C1 segment of cervical spinal cord (tissue), 14 donors: ENCODE measurements at places on chromosomes 11 and 22.
A peak's percentile ranks its signal among the peaks of the same experiment; 100 is the strongest.

GRCh38 chr11:120335556-120335907 lies 681 bp upstream of the ARHGEF12 start:
- no peak for DNase-seq

DNA sequence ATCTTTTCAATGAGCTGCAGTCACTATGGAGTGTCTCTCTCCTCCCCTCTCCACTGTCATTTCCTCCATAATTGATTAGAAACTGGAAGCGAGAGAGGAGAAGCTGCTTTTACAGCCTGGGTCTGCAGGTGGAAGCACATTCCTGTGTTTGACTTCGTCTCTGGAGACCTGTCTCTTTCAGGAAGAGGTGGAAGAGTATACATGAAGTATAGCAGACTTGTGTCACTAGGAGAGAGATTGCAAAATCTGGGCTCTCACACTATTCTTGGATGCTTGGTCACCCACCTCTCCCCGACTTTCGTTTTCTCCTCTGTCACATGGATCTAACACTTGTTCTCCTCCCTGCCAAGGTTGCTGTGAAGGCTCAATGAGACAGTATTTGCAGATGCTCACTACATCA lies 323.3 kb downstream of the NTM start:
- DNase-seq: no peak

GRCh38 chr11:93166194-93166593 lies 31.6 kb downstream of the SLC36A4 start:
- no peak for DNase-seq

GRCh38 chr22:36160499-36160942 lies at the start of gene APOL3:
Gene APOL3, minus strand, starts transcription at chr22:36160755. Its CDS starts 11,700 bp downstream, at chr22:36149055.
- DNase-seq: no peak

DNA sequence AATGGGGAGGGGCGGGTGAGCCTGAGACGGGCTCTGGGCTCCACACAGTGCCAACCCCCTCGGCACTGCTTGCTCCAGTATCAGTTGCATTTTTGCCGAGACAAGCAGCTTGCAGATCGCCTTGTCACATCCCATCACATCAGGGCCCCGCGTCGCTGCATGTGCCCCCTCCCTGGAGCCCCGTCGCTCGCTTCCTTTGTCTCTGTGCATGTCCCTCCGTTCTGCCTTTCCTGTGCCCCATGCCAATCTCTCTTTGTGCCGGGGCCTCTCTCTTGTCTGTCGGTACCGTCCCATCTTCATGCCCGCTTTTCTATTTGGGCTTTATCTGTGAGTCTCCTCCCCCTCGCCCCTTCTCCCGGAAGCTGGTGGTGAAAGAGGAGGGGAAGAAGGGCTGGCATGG lies 202.2 kb downstream of the CEP164 start:
- no peak for DNase-seq

DNA sequence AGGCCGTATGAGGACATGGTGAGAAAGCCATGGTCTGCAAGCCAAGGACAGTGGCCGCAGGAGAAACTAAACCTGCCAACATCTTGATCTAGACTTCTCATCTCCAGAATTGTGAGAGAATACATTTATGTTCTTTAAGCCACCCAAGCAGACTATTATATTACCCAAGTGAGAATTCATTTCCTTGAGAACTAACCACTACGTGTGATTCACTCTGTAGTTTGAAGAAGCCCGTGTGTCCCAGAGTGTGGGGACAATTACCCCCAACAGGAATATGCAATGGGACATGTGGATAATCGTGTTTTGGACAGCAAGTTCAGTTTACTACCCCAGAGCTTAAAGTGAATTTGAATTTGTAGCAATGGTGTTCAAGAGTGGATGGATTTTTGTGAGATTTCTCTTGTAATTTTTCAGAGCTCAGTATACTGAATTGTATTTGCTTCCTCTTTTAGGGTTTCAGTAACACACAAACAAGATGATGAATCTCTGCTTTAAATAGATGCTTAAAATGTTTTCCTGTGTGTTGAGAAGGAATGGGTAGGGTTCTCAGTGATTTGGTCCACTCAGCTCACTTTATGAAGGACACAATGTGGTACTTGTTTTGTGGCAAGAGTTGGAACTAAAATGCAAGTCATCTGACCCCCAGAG lies 100.0 kb upstream of the ARHGAP20 start:
- no peak for DNase-seq

GRCh38 chr11:14455648-14456430 lies 43.8 kb downstream of the COPB1 start:
- no peak for DNase-seq

DNA sequence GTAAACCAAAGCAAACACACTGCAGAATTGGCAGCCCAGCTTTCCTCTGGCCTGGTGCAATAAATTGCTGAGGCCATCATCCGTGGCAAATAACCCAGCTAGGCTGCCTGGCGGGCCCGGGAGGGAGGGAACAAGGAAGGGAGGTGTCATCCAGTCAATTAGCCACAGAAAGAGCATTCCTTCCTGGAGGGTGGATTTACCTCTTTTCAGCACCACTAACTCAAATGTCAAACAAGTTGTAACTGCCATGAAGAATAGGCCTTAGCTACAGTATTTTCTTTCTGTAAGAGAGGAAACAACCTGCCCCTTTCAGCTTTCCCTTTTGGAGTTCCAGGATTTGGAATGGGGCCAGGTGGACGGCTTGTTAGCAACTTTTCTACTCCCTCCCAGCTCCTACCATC lies 163.8 kb upstream of the BDNF start:
- DNase-seq: peak; percentile 3

DNA sequence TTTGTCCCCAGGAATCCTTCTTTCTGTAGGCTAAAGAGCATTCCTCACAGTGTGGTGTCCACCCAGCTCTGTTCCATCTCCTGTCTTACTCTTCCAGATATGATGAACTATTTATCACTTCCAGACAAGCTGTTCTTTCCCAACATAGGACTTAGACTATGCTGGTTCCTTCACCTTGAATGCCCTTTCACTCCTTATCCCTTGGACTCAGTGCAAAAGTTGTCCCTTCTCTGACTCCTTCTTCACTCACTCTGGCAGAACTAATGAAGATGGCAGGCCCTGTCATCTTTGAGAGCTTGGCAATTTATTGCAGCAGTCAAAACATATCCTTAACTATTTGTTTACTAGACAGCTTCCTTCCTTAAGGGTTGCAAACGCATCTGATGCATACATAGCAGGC lies 3.5 kb upstream of the OSBP2 start:
- DNase-seq: no peak

DNA sequence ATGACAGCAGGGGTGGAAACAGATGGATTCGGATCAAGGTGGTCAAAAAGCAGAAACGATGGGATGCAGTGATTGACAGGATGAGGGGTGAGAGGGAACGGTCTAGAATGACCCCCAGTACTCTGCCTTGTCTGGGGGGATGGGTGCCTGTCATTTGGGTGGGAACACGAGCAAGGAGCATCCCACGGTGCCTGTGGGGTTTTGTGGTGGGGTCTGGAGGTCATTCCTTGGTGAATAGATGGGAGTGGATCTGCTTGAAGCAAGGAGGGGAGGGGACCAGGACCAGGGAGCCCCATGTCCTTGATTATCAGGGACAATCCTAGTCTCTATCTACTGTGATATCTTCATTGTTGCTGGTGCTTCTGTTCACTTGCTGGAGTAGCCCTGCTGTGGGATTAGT lies 8.1 kb upstream of the CERK start:
- no peak for DNase-seq

GRCh38 chr11:69302447-69303020 lies 8.6 kb downstream of the MYEOV start:
- no peak for DNase-seq

DNA sequence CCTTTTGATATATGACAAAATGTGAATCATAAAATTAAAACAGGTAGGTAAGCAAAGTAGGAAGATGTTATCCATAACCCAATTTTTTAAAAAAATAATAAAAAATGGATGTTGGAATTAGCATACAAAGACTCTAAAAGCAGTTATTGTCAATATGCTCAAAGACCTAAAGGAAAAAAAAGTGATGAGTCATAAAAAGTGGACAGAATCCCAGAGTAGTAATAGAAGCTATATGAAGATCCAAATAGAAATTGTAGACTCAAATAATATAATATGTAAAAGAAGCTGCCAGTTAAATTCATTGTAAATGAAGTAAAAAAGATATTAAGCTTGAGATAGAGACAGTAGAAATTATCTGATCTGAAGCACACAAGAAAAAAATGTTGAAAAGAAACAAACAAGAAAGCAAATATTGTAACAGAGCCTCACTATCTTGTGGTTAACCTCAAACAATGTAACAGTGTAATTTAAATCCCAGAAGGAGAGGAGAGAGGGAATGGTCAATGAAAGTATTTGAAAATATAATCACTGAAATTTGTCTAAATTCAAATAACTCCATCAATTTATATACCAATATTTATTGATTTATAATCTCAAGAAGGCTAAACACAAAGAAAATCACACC lies 773.4 kb upstream of the RAG2 start:
- DNase-seq: no peak

GRCh38 chr11:113262594-113262993 lies 51.8 kb upstream of the TTC12 start:
- no peak for DNase-seq

- DNase-seq: no peak
Measured at GRCh38 chr11:27196203-27196897, 155.7 kb downstream of the BBOX1 start.

DNA sequence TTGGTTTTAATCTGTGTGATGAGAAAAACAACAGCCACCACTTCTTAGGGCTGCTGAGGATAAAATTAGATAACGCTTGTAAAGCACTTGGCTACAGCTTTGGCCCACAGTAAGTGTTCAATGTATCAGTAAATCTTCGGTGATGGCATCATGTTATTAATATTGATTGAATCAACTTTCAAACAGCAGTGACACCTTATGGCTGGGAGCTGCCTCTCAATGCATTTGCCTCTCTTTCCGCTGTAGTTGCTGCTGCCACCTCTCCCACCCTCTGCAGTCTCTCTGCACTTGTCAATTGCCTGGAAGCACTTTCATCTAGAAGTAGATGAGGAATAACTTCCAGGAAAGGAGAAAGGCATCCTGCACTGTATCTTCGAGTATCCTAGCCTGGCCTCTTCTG lies 491.1 kb downstream of the OPCML start:
- no peak for DNase-seq

- DNase-seq: no peak
Measured at GRCh38 chr11:8138526-8138925, 30.3 kb downstream of the RIC3 start.

- no peak for DNase-seq
Measured at GRCh38 chr22:37526376-37526775, 7.2 kb upstream of the CARD10 start.

DNA sequence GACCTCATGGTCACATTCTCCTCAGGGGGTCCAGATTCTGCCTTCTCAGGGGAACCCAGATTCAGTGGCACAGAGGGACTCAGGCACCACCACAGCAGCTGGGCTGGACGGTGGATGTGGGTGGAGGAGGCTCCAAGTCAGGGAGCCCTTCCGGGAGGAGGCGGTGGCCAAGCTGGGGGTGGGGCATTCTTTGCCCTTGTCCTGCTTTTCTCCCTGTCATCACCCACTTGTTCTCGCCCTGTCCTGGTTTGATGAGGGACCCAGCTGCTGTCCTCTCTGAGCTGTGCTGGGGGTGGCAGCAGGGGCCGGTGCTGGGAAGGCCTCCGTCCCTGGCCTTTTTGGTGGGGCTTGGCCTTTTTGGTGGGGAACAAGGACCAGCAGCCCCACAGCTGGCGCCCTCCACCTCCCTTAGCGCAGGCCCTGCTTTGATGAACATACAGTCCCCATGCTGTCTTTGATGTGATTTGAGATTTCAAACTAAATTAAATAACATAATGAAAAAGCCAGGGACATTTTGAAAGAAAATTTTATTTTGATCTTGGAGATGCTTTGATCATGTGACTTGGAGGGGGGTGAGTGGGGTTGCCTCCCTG lies 1168.2 kb downstream of the BRD1 start:
- no peak for DNase-seq

GRCh38 chr11:1929621-1930461 lies 10.3 kb downstream of the TNNT3 start:
- DNase-seq: no peak

DNA sequence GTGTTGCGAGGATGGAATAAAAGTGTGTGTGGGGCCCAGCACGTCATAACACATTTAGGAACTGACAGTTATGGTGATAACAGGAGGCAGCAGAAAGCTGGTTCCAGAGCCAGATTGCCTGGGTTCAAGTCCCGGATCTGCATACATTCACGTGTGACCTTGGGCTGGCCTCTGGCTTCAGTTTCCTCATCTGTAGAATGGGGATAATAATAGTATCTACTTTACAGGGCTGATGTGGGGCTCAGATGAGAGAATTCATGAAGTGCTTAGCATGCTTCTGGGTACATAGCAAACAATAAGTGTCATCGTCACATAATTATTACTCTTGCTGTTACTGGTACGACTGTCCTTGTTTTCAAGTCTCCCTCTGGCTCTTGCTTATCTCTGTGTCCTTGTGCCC lies 97.3 kb downstream of the KIAA1671 start:
- DNase-seq: no peak

DNA sequence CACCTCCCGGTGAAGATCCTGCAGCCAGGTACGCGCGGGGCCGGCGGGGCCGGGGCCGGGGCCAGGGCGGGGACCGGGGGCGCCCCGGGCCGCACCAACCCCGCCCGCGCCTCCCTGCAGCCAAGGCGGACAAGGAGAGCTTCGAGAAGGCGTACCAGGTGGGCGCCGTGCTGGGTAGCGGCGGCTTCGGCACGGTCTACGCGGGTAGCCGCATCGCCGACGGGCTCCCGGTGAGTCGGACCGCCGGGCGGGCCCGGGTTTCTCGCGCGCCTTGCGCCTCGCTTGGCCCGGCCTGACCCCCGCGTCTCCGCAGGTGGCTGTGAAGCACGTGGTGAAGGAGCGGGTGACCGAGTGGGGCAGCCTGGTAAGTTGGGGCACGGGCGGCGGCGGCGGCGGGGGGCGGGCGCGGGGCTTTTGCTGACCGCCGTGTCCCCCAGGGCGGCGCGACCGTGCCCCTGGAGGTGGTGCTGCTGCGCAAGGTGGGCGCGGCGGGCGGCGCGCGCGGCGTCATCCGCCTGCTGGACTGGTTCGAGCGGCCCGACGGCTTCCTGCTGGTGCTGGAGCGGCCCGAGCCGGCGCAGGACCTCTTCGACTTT lies 531 bp downstream of the PIM3 start:
- no peak for DNase-seq

DNA sequence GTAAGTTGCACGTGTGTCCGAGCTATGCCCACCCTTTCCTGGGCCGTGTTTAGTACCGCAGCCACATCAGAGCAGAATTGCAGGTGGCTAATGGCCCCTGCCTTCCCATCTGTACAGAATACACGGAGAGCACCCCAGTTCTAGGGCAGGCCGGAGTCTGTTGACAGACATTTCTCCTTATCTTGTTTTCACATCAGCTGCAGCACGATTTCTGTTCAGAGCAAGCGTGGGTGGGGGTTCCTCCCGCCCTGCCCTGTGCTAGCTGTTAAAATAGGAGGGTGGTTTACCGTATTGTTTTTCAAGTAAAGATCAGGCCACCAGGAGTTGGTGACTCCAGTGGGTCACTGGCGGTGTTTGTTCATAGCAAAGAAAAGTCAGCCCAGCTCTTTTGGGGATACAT lies 41.1 kb downstream of the UBASH3B start:
- DNase-seq: no peak

DNA sequence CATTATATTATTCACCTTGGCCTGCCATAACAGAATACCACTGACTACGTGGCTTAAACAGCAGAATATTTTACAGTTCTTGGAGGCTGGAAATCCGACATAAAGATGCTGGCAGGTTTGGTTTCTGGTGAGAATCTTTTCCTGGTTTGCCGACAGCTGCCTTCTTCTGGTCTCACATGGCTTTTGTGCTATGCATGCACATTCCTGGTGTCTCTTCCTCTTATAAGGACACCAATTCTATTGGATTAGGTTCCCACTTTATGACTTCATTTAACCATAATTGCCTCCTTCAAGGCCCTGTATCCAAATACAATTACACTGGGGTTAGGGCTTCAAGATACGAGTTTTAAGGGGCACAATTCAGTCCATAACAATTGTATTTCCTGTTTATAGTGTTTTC lies 17.1 kb downstream of the RNF214 start:
- no peak for DNase-seq
